ENCODE measurements at places on chromosomes 1 and 21.

DNA sequence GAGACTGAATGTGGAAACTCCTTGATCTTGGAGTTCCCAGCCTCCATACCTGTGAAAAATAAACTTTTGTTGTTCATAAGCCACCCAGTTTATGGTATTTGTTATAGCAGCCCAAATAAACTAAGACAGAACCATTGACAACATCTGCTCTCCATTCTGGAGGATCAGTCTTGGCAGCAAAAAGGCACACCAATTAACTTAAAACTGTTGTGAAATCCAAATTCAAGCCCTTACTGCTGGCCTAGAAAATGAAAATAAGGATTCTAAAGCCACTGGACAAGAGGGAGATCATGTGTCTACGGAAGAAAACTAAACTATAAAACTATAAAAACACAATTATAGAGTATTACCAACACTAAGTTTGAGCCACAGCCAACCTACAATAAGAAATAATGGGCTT lies 172.1 kb upstream of the RNPC3 start:
- DNase-seq = no peak

DNA sequence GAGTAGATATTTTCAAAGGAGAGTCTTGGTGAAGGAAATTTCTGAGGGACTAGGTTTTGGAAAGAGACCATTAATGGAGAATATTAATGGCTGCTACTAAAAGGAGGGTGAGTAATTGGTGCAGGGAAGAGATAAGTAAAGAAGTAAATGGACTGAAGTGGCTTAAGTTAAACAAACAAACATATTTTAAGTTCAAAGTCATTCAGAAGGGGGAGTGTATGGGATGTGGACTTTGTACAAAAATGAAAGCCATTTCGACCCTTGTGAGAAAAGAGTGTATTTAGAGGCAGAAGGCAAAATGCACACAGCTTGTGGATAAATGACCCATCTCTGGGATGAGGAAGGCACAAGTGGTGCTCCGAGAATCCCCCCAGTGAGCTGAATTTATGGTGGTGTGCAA lies 171.7 kb downstream of the BACH1 start:
- DNase-seq = no peak

DNA sequence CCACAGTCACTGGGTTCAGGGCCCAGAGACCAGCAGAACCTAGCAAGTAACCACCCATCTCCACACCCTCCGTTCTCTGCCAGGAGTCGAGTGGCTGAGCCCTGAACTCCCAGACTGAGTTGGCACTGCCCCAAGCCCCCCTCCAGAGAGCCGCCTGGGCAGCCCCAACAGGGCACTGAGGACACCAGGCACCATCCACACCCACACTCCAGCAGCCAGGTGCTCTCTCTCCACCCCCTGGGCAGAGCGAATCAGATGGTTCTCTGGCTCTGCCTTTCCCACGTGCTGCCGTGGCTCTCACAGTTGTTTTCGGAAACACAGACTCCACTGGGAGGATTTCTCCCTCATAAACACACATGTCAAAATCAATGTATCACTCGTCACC lies 13.6 kb downstream of the WDR4 start:
- DNase-seq = no peak

DNA sequence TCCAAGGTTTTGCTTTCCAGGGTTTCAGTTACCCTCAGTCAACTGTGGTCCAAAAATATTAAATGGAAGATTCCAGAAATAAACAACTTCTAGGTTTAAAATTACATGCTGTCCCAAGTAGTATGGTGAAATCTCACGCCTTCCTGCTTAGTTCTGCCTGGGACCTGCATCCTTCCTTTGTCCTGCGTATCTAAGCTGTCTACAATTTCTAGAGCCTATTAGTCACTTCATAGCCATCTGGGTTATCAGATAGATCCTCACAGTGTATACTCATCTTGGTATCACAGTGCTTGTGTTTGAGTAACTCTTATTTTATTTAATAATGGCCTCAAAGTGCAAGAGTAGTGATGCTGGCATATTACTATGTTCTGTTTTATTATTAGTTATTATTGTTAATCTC lies 157.7 kb downstream of the ROR1 start:
- DNase-seq = no peak

DNA sequence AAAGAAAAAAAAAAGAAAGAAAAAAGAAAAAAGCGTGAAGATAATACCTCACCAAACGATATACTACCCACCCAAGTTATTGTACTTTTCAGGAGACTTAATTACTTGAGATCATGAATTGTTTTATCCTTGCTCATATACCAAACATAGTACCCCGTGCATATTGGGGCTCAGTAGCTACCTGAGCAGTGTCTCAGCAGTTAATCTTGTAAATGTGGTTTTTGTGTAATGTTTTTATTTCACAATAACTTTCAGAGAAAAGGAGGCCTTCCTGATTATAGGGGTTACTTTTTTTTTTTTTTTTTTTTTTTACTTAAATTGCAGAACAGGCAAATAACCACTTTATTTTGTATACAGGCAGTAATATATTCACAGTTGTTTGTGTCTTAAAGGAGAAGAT lies 80.3 kb downstream of the OSBPL9 start:
- DNase-seq = no peak

GRCh38 chr1:79422726-79423125 lies 416.2 kb upstream of the ADGRL4 start:
- no peak for DNase-seq

- DNase-seq = no peak
Observed at GRCh38 chr1:227996187-227996950, 10.4 kb upstream of the WNT3A start.

GRCh38 chr21:26098772-26099397 lies 71.7 kb downstream of the APP start:
- DNase-seq = no peak

DNA sequence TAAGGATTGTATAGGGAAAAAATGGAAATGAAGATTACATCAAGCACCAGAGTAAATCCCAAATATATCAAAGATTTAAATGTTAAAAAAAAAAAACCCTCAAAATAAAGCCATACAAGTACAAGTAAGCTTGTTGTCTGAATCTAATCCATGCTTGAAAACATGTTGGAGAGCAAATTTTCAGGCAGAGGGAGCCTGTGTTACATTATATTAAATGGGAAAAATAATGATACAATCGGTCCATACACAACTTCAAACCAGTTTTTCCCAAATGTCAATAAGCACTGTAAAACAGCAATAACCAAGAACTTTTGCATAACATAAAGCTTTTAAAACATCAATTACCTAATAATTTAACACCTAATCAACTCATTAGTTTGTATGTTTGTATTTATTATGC lies 949.4 kb upstream of the ADGRL4 start:
- DNase-seq = no peak

GRCh38 chr1:111930356-111930755 lies 59.1 kb downstream of the KCND3 start:
- no peak for DNase-seq

Measured in NCI-H2227 treated with DMSO at 0.1 percent for 48 hours (cell line).